Smooth muscle cell of the pulmonary artery (primary cell): ENCODE measurements at places on chromosomes 7 and 10. TPM values are rescaled to one million over a fixed set of nuclear protein-coding genes. Genes with fewer than 3 reads are reported as not detected.

The ARL4A gene
- 4.8 and 5.7 TPM in 2 replicates for total RNA-seq

The EN2 gene
- not detected in 2 replicates for total RNA-seq

The NPFFR1 gene
- total RNA-seq: not detected in 2 replicates

The MRLN gene
- not detected in 2 replicates for total RNA-seq

The FAM149B1 gene
- 42.3 and 44.6 TPM in 2 replicates for total RNA-seq

The ELFN1 gene
- total RNA-seq: 0.07 TPM in 1 of 2 replicates, not detected in the other

The SOSTDC1 gene
- total RNA-seq: not detected in 2 replicates

The COX19 gene
- total RNA-seq: 9.8 and 10.1 TPM in 2 replicates
